ENCODE measurements at places on chromosomes 12 and 14.

DNA sequence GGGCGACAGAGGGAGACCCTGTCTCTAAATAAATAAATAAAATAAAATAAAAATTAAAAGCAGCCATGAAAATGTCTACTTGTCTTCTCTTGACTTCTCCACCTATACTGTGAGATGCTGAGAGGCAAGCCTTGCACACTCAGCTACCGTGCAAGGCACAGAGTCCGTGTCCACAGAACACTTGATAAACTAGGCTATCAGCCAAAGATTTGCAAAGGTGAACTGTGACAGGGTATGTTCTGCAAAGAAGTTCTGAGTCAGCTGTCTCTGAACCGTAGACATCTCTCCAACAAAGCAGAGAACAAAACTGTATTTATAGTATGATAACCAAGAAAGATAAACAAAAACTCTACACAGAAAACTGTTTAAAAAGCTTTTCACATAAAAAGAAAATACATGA, 35.5 kb downstream of the STXBP6 start:
- H3K4me3 ChIP-seq: no peak overlapping the region
- no peaks in the 10 kb centered on the region for H3K36me3 ChIP-seq
- no peak for DNase-seq
- H3K27me3 ChIP-seq: no peaks in the 10 kb centered on the region
- no peaks in the 10 kb centered on the region for H3K4me1 ChIP-seq
- H3K27ac ChIP-seq: no peak overlapping the region

GRCh38 chr12:11870041-11870451, 200.7 kb upstream of the BCL2L14 start:
- no peak overlapping the region for H3K4me3 ChIP-seq
- DNase-seq: no peak
- H3K27me3 ChIP-seq: no peaks in the 10 kb centered on the region
- no peaks in the 10 kb centered on the region for H3K4me1 ChIP-seq
- peaks cover 23% of the 10 kb centered on the region for H3K36me3 ChIP-seq

DNA sequence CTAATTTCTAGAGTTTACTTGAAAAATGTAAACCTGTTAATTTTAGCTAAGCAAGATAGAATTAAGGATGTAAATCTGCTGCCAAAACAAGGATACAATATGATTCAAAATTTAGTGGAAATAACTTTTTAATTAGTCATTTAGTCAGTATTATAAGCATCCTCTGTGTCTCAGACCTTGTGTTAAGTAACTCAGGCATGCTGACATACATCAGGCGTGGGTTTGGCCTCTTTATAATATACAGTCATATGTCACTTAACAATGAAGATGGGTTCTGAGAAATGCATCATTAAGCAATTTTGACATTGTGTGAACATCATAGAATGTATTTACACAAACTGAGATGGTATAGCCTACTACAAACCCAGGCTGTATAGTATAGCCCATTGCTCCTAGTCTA, 386.9 kb downstream of the ZFP36L1 start:
- no peak overlapping the region for H3K4me3 ChIP-seq
- no peaks in the 10 kb centered on the region for H3K27me3 ChIP-seq
- H3K27ac ChIP-seq: no peak overlapping the region
- H3K36me3 ChIP-seq: no peaks in the 10 kb centered on the region
- H3K4me1 ChIP-seq: peaks cover 6% of the 10 kb centered on the region

DNA sequence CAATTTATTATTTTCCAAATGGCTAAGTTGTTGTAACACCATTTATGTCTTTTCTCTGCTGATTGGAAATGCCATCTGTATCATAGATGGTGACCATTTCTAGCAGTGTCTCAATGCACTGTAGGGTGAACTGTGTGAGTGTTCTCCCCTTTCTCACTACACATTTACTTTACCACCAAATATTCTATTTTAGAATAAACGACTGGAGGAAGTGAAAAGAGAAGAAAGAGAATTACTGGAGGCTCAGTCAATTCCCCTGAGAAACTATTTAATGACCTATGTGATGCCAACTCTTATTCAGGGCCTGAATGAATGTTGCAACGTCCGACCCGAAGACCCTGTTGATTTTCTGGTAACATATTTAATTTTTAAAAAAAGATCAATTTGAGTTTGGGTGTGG, 15.5 kb upstream of the PAPOLA start:
- no peaks in the 10 kb centered on the region for H3K27me3 ChIP-seq
- H3K4me3 ChIP-seq: no peak overlapping the region
- DNase-seq: no peak
- H3K27ac ChIP-seq: no peak overlapping the region

- no peak for DNase-seq
- no peak overlapping the region for H3K4me3 ChIP-seq
- peaks cover 32% of the 10 kb centered on the region for H3K4me1 ChIP-seq
- H3K36me3 ChIP-seq: no peaks in the 10 kb centered on the region
- H3K27ac ChIP-seq: no peak overlapping the region
Observed at GRCh38 chr12:3135522-3136461, 58.6 kb downstream of the TSPAN9 start.

DNA sequence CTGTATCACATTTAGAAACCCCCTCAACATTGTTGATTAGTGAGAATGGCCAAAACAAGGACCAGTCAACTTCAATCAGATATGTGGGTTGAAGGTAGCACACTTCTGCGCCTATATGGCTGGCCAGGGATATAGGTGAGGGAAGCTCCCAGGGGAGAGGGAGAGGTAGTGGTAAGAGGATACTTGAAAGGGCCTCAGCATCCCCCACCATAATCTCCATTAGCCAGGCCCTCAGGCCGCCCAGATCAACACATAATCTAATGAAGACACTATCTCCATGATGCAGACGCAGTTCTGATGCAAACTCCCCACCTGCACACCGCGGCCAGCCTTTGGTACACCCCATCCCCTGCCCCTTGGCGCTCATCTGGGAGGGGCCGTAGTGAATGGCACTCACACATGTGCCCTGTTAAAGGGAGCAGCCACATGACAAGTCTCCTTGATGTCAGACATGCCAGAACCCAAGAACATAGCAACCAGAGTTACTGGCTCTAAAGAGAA, 158.0 kb downstream of the TMEM132C start:
- H3K4me3 ChIP-seq: no peak overlapping the region
- no peak for DNase-seq
- H3K4me1 ChIP-seq: no peaks in the 10 kb centered on the region
- H3K36me3 ChIP-seq: no peaks in the 10 kb centered on the region
- H3K27me3 ChIP-seq: no peaks in the 10 kb centered on the region
- H3K27ac ChIP-seq: no peak overlapping the region

DNA sequence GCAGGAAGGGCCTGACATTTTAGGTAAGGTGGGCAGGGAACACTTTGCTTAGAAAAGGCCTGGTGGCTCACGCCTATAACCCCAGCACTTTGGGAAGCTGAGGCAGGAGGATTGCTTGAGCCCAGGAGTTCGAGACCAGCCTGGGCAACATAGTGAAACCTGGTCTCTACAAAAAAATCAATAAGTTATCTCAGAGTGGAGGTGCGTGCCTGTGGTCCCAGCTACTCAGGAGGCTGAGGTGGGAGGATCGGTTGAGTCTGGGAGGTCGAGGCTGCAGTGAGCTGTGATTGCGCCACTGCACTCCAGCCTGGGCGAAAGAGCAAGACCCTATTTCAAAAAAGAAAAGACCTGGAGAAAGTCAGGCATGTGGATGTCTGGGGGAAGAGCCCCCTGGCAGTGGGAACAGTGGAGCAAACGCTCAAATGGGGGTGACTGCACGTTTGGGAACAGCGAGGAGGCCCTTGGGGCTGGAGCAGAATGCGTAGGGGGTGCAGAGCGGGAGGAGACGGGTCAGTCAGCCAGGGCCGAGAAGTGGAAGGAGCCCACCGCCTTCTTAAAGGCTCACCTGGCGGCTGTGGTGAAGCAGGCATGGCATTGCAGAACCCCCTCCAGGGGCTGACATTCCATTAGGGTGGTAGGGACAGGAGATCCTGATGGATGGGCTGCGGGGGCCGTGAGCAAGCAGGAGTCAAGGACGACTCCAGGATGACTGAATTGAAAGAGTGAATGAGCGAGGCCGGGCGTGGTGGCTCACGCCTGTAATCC, 6.2 kb upstream of the KIF26A start:
- H3K4me1 ChIP-seq: no peaks in the 10 kb centered on the region
- H3K4me3 ChIP-seq: no peak overlapping the region
- H3K27me3 ChIP-seq: peaks cover 14% of the 10 kb centered on the region
- H3K36me3 ChIP-seq: no peaks in the 10 kb centered on the region

- no peaks in the 10 kb centered on the region for H3K4me1 ChIP-seq
- peaks cover 8% of the 10 kb centered on the region for H3K36me3 ChIP-seq
- no peak overlapping the region for H3K4me3 ChIP-seq
Observed at GRCh38 chr12:8946733-8947132, 2.7 kb downstream of the M6PR start.

DNA sequence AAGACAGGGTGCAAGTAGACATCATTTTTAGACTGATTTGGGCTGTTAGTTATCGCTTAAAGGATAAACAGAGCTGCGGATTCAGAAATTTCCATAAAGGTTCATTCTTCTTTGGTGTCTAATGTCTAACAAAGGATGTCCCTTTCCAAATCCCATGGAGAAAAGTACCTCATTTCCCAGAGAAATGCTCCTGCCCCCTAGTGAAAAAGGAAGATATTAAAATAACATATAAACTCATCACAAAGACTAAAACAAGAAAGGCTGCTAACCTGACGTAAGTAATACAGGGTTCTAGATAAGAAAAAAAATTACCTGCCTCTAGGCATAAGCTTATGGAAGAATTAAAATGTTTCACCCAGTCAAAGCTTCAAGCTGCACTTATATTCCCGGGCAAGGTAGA, 22.8 kb downstream of the ARMH4 start:
- no peak for DNase-seq
- no peak overlapping the region for H3K27ac ChIP-seq
- no peaks in the 10 kb centered on the region for H3K27me3 ChIP-seq
- H3K4me1 ChIP-seq: no peaks in the 10 kb centered on the region

DNA sequence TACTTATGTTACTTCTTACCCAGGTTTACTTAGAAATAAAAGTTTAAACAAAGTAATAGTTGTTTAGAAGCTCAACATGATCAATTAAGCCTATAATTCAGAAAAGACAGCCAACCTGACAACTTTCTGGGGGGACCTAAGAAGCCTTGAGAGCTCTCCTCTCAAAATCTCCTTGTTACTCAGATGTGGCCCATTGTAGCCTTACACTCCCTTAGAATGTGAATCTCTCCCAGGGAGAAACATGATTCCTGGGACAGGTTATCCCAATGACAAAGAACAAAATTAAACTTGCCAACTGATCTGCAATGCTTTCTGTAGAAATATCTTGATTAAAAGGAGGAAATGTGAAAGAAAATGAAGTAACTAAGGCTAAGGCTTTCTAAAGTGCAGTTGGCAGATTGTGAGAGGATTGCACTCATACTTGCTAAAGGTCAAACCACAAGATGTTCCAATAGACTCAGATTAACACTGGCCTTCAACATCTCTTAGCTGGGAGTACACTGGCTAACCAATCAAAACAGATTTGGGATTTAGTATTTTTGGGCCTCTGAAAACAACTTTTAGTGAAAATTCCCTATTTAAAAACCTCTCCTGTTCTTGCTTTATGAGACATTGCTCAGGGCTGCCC, 72.3 kb upstream of the TMX1 start:
- H3K4me3 ChIP-seq: no peak overlapping the region
- H3K36me3 ChIP-seq: no peaks in the 10 kb centered on the region
- H3K4me1 ChIP-seq: no peaks in the 10 kb centered on the region
- no peaks in the 10 kb centered on the region for H3K27me3 ChIP-seq
- no peak for DNase-seq

DNA sequence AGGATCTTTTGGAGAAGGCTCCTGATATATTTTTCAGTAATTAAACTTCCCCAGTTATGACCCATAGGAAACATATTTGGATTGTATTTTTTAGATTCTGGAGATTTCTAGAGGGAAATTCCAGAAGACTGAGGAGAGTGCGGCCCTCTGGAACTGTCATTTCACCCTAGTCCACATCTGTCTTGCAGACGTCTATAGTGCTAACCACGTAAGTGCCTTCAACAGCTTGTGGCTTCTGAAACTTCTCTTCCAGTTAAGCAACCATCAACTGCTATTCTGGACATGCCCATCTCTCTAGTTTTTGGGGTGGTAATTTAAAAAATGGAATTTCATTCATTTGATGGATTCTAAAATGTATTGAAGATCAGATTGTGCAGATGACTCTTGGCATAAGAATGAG, 1098.8 kb downstream of the TMEM121 start:
- H3K27me3 ChIP-seq: no peaks in the 10 kb centered on the region
- no peaks in the 10 kb centered on the region for H3K4me1 ChIP-seq
- no peak overlapping the region for H3K4me3 ChIP-seq
- H3K36me3 ChIP-seq: no peaks in the 10 kb centered on the region

- DNase-seq: peak; percentile 89
- no peak overlapping the region for H3K4me3 ChIP-seq
- H3K4me1 ChIP-seq: no peaks in the 10 kb centered on the region
Observed at GRCh38 chr14:91380610-91381371, 36.8 kb downstream of the CCDC88C start.

DNA sequence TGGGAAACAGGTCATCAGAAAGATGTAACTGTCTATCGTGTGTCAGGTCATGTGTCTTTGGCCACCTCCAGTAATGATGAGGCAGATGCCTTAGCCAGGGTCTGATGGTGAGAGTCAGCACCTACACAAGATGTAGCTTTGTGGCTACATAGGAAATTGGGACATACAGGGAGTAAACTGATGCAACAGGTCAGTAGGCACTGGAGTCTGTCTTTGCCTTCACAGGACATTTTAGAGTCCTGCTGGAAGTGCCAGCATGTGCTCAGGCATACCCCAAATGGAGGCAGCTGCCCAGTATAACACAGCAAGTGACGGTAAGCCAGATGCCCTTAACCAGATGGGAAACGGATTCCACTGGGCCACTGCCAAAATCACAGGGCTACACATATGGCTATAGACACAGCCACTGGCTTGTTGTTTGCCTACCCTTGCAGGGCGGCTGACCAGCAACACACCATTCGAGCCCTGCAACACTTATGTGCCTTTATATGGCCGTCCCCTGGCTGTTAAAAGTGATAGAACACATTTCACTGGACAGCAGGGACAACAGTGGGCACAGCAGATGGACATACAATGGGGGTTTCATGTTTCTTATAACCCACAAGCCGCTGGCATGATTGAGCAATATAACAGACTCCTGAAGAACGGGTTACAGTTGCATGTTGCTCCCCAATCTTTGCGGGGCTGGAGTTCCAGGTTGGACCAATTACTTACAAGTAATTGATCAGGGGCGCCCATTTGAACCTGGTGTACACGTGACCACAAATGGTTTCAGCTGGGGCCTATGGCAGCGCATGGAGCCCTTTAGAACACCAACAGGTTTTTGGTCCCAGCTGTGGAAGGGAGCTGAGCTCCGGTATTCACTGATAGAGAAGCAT, 12.9 kb upstream of the RNASE12 start:
- DNase-seq: no peak
- H3K36me3 ChIP-seq: no peaks in the 10 kb centered on the region
- H3K4me1 ChIP-seq: no peaks in the 10 kb centered on the region
- H3K4me3 ChIP-seq: no peak overlapping the region
- no peaks in the 10 kb centered on the region for H3K27me3 ChIP-seq

Measured in kidney (tissue), 22 donors.